Anterior cingulate cortex (tissue), 58 donors: ENCODE measurements at places on chromosomes 3 and 15.

DNA sequence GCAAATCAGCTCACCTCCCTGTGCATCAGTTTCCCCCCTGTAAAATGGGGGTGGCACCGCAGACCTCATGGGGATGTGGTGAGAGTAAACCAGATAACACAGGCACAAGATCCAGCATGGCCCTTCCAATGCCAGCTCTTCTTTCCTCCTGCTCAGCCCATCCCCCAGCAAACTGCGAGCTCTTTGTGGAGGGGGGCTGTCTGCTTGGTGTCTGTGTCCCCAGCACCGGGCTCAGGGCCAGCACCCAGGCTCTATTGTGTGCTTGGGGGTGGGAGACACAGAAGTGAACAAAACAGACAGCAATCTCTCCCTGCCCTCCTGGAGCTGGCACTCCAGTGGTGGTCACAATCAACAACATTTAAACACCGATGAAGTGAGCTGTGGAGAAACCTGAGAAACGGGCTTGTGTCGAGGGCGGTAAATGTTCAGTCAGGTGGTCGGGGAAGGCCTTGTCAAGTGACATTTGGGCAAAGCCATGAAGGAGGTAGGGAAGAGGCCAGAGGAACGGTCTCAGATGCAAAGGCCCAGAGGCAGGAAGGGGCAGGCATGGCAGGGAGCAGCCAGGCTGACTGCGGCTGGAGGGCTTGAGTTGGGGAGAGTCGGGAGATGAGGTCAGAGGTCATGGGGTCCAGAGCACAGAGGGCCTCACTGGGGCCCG is 28.4 kb downstream of the GRIP2 start:
- no peak for DNase-seq

DNA sequence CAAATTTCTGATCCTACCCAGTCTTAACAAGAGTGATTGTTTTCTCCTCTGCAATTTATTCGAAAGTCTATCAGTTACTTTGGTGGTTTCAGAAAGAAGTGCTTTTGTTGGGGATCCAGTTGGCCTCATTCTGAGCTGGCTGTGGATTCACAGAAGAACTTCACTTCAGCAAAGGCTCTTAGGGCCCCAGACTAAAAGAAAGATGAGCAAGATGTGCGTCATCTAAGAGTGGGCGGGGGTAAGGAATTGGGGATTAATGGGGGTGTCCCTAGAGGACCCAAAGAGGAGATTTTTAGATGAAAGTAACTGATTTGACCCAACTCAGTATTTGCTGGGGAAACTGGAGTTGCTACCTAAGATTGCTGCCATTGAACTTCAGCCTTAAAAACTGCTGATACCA is 63.9 kb upstream of the TSEN2 start:
- no peak for DNase-seq

DNA sequence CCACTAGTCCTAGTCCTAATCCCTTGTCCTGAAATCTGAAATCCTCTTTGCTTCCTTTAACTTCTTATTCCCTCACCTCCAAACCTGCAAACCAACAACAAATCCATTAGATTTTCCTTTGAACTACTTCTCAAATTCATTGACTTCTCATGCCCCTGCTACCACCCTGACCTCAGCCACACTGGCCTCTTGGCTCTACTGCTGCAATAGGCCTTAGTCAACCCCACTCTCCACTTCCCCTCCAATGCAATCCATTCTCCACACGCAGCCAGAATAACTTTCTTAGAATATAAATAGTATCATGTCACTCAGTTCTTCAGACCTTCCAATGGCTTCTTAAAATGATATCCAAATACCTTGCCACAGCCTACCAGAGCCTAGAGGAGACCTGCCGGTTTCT is 131.1 kb upstream of the GADL1 start:
- DNase-seq: no peak

- DNase-seq: no peak
Measured at GRCh38 chr15:95996494-95996893, 334.0 kb upstream of the NR2F2 start.

DNA sequence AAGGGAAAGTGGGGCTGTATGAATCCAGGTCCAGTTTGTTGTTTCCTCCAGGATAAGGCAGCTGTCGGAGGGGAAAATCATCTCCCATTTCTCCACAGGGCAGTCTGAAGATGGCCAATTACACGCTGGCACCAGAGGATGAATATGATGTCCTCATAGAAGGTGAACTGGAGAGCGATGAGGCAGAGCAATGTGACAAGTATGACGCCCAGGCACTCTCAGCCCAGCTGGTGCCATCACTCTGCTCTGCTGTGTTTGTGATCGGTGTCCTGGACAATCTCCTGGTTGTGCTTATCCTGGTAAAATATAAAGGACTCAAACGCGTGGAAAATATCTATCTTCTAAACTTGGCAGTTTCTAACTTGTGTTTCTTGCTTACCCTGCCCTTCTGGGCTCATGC is 911 bp downstream of the CCRL2 start:
- DNase-seq: no peak

DNA sequence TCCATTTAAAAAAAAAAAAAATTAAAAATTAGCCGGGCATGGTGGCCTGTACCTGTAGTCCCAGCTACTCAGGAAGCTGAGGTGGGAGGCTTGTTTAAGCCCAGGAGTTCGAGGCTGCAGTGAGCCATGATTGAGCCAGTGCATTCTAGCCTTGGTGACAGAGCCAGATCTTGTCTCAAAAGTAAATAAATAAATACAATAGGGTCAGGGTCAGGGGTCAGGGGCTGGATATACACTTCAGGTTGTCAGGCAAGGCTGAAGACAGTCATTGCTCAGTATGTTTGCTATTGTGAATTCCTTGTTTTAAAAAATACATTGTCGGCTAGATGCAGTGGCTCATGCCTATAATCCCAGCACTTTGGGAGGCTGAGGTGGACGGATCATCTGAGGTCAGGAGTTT is 8.1 kb upstream of the TKT start:
- DNase-seq: no peak

- no peak for DNase-seq
Measured at GRCh38 chr3:13043656-13044055, 29.6 kb downstream of the IQSEC1 start.

GRCh38 chr15:69830430-69830829 is 267.3 kb downstream of the TLE3 start:
- no peak for DNase-seq

GRCh38 chr15:101004500-101004899 is 85.3 kb downstream of the LRRK1 start:
- DNase-seq: no peak

- no peak for DNase-seq
Measured at GRCh38 chr3:36409862-36410261, 29.6 kb downstream of the STAC start.
